ENCODE measurements at places on chromosomes 13 and 19.

GRCh38 chr19:2923510-2923909, 21.3 kb downstream of the ZNF77 start:
- DNase-seq, result no peak

DNA sequence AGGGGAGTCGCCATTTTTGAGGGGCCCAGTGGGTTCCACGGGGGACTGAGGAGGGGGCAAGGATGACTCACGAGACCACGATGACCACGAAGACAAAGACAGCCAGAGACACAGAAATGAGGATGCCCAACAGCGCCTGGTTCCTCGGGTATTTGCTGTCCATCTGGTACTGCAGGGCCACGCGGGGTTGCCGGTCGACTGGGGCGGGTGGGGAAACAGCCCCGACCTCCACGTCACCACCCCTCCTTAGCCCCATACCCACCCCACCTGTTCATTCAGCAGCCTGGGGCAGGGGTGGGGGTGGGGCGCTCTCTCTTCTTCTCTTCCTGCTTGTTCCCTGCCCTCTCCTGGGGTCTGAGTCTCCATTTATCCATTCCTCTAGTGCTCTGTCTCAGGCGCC, 8.6 kb downstream of the IZUMO2 start:
- no peak for DNase-seq

GRCh38 chr13:25231517-25231916, 55.8 kb downstream of the MTMR6 start:
- DNase-seq, result no peak

GRCh38 chr13:75636436-75637180, 478 bp downstream of the LMO7 start:
- DNase-seq, result peak; percentile 61

GRCh38 chr13:34265046-34265679, 447.2 kb downstream of the RFC3 start:
- no peak for DNase-seq

GRCh38 chr19:18436671-18437490, 1.1 kb downstream of the ISYNA1 start:
- DNase-seq, result peak; percentile 92

- DNase-seq, result peak; percentile 8
These were observed 563.0 kb upstream of the SPRY2 start for GRCh38 chr13:80903911-80904310.

GRCh38 chr13:25118378-25118905, 22.5 kb downstream of the PABPC3 start:
- DNase-seq, result no peak

- DNase-seq, result no peak
These were observed 8.7 kb downstream of the ZNF71 start for GRCh38 chr19:56603829-56604228.
